ENCODE measurements at places on chromosomes 1 and 21.

GRCh38 chr1:8061210-8061609 lies 35.1 kb upstream of the ERRFI1 start:
- no peak for DNase-seq

GRCh38 chr1:240312872-240313271 lies 221.2 kb downstream of the FMN2 start:
- DNase-seq = no peak

DNA sequence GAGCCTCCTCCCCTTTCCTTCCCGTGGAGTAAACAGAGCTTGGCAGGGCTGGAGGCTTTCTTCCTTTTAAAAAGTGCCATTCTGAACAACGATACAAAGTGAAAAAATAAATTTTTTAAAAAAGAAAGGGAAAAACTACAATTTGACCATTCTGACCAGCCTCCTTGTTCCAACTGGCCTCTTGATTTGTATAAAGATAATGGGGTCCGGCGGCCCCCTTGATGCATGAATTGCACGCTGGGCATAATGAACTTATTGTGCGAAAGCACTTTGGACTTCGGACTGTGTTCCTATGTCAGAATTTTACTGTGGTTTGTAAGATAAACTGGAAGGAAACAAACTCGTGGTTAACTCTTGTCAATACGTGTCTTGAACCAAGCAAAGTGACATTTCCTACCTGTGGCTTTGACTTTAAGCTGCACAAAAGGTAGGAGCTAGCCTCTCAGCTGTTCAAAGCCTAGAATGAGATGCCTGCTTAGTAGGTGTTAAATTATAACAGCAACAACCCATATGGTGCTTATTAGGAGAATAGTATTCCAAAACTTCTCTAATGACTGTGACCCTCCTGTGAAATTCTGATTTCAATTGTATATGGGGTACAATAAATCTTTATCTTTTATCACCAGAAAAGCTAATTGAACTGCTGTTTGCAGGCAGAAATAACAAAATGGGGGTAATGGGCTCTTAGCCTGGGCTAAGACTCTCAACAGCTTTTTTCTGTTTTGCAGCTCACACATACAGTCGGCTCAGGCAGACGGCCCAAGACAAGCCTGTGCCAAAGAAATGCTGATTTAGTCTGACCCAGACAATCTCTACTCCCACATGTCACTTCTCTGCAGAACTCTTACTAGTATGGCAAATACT lies 9.3 kb downstream of the IRF2BP2 start:
- no peak for DNase-seq

DNA sequence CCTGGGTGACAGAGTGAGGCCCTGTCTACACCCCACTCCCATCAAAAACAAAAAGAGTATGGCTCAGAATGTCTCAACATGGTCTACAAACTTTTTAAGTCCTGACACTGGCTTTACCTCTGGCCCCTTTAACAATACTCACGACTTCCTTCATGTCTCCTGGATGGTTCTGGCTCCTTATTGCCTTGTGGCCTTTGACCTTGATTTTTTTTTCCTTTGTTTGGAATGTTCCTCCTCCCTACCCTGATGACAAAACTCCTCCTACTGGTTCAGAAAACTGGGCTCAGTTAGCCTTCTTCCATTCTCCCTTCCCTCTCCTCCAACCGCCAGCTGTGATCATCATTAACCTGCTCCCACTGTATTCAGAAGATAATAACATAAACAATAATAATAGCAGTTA lies 4.6 kb upstream of the SOAT1 start:
- DNase-seq = no peak

- DNase-seq = no peak
These were observed 73.3 kb upstream of the PAXBP1 start for GRCh38 chr21:32844653-32845436.

DNA sequence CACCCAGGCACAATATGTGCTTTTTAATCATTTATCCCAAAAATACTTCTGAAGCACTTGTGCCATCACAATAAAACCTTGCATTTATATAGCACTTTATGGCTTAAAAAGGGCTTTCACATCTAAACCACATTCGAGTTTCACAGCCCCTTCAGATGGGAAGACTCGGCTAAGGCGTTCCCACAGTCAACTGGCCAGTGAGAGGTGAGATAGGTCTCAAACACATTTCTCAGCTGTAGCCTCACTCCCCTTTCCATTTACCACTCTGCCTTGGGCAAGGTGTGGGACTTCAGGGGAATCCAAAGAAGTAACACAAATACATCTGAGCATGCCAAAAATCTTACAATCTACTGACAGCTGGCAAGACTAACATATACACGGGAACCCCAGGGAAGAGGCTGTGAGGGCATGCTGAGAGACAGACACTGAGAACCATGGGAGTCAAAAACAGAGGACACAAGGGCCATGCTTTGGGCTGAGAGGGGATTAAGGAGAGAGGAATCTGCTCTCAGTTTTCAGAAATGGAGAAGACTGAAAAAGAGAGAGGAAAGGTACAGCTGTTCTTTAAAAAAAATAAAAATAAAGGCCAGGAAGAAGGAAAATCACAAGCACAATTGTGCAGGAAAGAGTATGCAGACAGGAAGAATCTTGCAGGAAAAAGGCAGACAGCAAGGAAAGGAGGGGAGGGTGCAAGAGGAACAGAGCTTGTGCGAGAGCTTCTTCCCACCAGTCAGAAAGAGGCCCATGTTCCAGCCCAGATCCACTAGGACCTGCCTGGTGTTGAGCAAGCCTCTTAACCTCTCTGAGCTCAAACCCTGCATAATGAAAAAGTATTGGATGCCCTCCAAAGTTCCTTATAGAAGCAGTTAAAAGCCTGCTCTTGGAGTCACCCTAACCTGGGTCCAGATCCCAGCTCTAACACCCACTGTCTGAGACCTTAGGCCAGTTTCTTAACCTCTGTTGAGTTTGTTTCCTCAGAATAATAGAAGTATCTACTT lies 73.5 kb downstream of the JAK1 start:
- DNase-seq = no peak

- no peak for DNase-seq
These were observed 274.4 kb downstream of the MATN1 start for GRCh38 chr1:30449003-30449402.

DNA sequence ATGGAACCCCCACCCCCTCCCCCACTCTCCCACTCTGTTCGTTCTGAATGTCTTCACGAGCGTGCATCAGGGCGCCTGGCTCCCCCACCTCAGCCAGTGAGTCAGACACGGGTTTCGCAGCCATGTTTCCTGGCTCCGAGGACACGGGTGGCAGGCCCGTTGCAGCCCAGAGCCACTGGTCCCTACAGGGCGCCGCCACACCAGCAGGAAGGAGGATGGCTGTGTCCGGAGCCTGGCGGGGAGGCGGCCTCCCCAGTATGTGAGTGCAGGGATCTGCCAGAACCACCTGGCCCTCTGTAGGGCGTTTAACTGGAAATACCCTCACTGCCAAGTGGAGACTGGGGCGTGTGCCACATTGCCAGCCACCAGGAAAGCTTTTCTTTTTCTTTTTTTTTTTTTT lies 18.5 kb downstream of the CSTB start:
- DNase-seq = no peak

GRCh38 chr1:52978045-52978444 lies 51.0 kb downstream of the SCP2 start:
- no peak for DNase-seq

GRCh38 chr1:110341872-110342331 lies 2.7 kb downstream of the RBM15 start:
- no peak for DNase-seq

GRCh38 chr1:38072858-38073257 lies 26.3 kb upstream of the POU3F1 start:
- DNase-seq = no peak

- no peak for DNase-seq
These were observed 4.6 kb upstream of the SRSF4 start for GRCh38 chr1:29186252-29186651.

DNA sequence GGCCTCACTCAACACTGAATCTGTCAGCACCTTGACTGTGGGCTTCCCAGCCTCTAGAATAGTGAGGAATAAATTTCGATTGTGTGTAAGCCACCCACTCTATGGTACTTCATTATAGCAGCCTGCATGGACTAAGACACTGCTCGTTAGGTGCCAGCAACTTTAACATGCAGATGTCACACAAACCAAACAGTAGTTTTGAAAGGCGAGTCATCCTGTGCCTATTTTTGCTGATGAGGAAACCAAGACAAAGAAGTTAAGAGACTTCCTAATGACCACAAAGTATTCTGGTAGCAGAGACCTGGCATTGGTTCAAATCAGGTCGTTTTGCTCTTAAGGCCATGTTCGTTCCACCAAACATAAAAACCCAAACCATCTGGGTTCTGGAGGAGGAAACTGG lies 42.9 kb downstream of the BATF3 start:
- no peak for DNase-seq

Measured in activated T-cell treated with anti-CD3 and anti-CD28 coated beads for 4 hours (primary cell).